KG1 (cell line): ENCODE measurements at places on chromosomes 3 and 15.

DNA sequence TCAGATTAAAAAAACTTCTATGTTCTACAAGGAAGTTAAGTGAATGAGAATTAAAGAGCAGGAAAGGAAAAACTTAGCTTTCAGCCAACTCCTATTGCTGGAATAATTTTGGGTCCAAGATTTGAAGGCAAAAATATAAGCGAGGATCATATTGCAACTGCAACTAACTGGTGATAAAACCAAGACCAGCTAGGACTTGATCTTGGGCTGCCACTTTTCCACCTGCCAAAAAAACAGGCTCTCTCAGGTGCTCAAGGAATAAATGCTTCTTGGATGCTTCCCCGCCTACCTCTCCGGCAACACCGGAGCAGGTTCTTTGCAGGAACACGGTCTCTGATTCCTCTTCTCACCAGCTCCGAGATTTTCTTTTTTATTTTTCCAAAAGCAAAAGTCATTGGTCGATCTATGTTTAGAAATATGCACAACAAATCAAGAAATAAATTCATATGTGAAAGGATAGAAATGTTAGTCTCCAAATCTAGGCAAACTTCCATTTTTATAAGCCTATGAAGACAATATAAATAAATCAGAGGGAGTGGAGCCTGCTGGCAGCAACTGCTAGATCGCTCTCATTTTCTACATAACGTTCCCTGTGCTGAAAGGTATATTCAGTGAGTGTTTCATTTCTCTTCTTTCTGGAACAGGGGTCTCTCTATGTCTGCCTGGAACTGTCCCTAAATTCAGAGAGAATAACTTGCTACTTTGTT is 241.9 kb downstream of the NTRK3 start:
- DNase-seq, result no peak

- no peak for DNase-seq
These were observed 2.0 kb upstream of the ST8SIA2 start for GRCh38 chr15:92391640-92392039.

GRCh38 chr3:157436583-157437291 is at the start of gene PTX3:
TSS of gene PTX3 (plus strand) at chr3:157436850. CDS start at chr3:157436934, 84 bp downstream.
- peak; percentile 41 for DNase-seq

GRCh38 chr3:51799879-51800749 is 21.1 kb upstream of the IQCF6 start:
- peak; percentile 22 for DNase-seq

GRCh38 chr3:100954990-100955389 is 38.2 kb downstream of the ABI3BP start:
- no peak for DNase-seq

- no peak for DNase-seq
These were observed 468.4 kb downstream of the C3orf38 start for GRCh38 chr3:88618021-88618645.

DNA sequence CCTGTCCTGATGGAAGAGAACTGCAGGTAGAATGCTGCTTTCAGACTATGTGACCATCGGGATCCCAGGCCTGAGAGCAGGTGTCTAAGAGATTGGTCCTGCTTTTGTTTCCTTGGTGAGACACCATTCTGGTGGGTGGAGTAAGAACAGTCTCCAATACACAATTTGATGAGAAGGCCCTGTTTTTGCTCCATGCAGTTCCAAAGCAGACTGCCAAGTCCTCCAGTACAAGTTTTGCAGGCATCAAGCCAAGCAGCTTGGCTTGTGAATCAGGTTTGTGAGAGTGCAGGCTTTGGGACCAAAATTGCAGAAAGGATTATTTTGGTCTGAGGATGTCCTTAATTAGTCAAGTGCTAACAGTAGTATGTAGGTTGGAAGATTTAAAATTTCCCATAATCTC is 381.6 kb downstream of the FOXP1 start:
- no peak for DNase-seq

GRCh38 chr3:141257961-141258360 is 26.3 kb downstream of the PXYLP1 start:
- no peak for DNase-seq

- no peak for DNase-seq
These were observed 287.2 kb downstream of the SHQ1 start for GRCh38 chr3:72560846-72561675.

DNA sequence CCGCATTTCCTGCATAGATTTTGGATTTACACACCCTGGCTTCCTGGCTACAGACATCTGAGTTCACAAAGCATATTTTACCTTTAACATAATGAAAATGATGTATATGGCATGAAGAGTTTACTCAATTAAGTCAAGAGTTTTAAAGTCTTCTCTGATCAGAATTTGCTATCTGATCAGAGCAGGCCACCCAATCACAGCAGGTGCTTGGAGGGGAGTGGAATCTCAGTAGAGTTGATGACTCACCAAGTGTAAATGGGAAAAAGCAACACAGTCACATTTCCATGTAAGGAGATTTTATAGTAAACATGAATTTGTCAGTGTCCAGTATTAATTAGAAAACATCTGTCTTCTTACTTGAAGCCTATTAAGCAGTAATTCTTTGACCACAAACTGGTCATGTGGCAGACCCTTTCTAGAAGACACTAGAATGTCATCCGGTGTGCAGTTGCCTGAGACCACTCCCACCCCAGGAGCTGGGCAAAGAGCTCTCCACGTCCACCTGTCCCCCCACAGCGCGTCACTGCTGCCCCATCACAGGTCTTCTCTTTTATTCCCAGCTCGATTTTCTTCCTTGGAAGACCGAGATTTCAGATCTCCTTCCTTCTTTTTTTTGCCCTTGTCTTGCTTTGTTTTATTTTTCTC is 10.8 kb downstream of the MESD start:
- no peak for DNase-seq

DNA sequence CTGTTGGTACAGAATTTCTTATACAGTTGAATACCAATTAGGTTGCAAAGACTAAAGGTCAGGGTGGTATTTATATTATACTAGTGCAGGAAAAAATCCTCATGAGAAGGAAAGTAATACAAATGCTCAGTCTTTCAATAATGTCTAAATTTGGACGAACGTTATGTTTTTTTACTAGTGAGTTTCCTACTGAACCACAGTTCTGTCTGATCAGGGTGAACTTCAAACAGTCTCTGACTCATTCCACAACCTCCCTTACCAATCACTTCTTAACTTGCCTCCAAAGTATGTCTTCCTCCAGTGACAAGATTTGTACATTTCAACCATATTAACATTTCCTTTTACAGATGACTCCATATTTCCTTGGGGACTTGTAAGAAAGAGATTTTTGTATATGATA is 3.4 kb downstream of the TMEM212 start:
- DNase-seq, result no peak

GRCh38 chr15:71336671-71337070 is 221.4 kb downstream of the THSD4 start:
- no peak for DNase-seq

GRCh38 chr3:131960324-131960723 is 74.5 kb downstream of the CPNE4 start:
- no peak for DNase-seq
